Fibroblast of skin of abdomen (primary cell): ENCODE measurements at places on chromosomes 6 and 20.

DNA sequence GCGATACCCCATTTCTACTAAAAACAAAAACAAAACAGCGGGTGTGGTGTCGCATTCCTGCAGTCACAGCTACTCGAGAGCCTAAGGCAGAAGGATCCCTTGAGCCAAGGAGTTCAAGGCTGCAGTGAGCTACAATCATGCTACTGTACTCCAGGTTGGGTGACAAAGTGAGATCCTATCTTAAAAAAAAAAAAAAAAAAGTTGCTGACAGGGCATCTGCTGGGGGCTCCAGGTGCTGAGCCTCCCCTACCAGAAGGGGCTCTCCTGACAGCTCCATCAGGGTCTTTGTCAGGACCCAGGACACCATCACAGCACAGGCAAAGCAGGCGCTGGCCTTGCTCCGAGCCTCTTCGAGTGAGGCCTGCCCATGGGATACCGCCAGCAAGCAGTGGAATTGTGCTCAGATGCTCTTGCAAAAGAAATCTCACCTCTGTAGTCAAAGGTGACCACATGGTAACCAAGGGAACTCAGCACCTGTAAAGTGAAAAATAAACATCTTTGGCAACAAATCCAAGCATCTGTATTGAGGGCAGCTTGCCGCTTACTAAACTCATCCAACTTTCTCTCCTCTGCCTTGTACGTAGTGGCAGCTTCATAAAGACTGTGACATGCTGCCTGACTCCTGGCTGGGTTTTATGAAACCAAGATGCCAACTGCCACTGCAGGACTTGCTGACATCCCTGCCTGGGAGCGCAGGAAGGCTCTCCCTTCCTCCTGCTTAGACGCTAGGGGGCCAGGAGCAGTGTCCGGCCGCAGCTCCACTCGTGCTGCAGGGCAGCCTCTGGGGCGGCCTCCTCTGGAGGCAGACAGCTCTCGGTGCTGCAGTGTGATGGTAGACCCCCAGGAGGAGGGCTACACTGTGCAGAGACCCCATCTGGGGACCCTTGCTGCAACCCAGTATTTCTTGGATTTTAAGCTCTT lies 66.9 kb downstream of the PYGB start:
- DNase-seq, result no peak

- no peak for DNase-seq
These were observed 50.2 kb upstream of the ELOVL5 start for GRCh38 chr6:53399027-53399344.

DNA sequence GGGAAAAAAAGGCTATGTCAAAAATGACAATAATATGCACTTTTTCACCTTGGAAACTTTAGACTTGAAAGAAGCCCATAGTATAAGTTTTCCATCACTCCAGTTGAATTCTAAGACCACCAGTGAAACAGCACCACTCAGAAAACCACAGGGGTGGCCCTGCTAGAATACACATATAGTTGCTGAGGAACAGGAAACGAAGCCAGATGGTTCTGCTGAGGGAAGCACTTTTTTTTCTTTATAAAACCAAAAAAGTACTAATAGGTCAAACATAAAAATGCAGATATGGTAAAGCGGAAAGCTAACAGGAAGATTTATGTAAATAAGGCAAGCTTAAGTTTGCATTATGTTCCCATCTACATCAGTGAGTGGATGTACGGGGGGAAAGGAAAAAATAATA lies 303.9 kb downstream of the FOXC1 start:
- no peak for DNase-seq

- no peak for DNase-seq
These were observed 30.4 kb downstream of the IBTK start for GRCh38 chr6:82217018-82217586.

- no peak for DNase-seq
These were observed 101.5 kb downstream of the RPP40 start for GRCh38 chr6:4902363-4902762.

GRCh38 chr20:24953621-24954133 lies 4.6 kb downstream of the CST7 start:
- no peak for DNase-seq

DNA sequence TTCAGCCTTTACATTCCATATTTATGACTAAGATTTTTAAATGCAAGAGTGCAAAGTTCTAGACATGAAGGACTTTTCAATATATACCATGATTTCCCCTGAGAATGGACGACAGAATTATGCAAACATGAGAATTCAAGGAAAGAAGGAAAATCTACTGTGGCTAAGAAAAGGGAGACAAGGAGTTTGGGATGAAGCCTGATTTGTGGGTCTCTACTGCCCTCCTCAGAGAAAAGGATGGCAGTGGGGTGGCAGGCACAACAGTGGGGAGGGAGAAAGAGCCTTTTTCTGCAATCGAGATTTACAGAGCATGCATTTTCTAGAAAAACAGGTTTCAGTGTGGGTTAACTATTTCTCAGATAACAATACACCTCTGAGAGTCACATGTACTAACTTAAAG lies 466.9 kb upstream of the NRSN1 start:
- peak; percentile 37 for DNase-seq

GRCh38 chr20:1565461-1565860 lies 8.0 kb upstream of the SIRPD start:
- no peak for DNase-seq

DNA sequence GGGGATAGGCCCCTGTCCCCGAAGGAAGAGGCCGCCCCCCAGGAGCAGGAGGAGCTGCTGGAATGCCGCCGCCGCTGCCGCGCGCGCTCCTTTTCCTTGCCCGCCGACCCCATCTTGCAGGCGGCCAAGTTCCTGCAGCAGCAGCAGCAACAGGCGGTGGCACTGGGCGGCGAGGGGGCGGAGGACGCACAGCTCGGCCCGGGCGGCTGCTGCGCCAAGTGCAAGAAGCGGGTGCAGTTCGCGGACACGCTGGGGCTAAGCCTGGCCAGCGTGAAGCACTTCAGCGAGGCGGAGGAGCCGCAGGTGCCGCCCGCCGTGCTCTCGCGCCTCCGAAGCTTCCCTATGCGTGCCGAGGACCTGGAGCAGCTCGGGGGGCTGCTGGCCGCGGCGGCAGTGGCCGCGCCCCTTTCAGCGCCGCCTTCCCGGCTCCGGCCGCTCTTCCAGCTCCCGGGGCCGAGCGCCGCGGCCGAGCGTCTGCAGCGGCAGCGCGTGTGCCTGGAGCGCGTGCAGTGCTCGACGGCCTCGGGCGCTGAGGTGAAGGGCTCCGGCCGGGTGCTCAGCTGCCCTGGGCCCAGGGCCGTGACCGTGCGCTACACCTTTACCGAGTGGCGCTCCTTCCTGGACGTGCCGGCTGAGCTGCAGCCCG lies 630 bp downstream of the PPP1R3G start:
- peak; percentile 26 for DNase-seq

GRCh38 chr20:11376420-11376819 lies 541.3 kb upstream of the BTBD3 start:
- no peak for DNase-seq

DNA sequence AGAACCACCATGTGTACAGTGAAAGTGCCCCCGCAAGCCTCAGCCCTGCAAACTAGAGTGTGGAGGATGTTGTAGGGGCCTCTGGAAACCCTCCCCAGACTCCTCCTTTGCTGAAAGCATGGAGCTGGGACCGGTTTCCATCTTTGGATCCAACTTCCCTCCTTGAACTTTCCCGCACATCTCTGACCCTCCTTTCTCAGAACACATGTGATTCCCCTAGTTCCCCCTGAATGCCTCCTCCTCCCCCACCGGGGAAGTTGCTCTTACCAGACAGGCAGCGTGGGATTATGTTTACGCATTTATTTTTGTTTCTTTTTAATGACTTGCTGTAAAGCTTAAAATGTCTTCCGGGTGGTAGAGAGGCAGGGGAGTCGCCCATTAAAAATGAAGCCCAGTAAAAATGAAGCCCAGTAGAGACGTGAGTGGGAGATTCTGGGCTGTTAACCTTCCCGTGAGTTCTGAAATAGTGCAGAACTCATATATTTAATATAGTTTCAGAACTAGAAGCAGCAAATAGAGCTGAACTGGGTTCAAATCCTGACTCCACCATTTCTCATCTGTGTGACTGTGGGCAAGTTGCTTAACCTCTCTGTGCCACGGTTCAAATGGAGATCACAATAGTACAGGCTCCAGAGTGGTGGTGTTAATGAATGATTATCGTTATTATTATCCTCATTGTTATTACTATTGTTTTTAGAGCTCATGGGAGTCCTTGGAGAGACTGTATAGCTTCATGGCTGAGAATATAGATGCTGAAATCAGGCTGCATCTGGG lies 8.0 kb upstream of the PTPN1 start:
- no peak for DNase-seq

- DNase-seq, result no peak
These were observed 329.7 kb downstream of the CD83 start for GRCh38 chr6:14447240-14447639.

- DNase-seq, result no peak
These were observed 43.0 kb upstream of the HLA-E start for GRCh38 chr6:30446259-30446658.

DNA sequence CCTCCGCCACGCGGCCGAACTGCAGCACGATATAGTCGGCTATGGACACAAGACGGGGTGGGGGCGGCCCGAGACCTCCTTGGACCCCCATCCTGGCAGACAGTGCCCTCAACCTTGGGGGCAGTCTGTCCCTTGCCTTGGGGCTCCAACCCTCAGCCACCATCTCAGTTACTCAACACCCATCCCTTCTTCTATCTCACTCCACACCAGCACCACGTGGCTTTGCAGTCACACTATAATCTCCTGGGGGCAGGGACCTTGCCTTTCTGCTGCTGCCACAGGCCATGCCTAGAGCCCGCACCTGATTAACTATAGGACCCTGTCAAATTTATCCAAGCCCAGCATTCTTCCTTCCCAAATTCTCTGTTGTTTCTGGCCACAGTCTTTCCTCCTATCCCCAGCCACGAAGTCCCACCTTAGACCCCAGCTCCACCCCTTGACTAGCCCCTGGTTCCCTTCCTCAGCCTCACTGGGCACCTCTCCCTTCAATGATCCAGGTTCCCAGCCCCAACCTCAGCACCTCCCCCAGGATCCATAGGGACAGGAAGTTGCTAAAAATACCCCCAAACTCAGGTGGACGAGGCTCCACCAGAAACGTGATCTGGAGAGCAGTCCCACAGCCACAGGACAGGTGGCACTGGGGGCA lies 1.7 kb upstream of the TEAD3 start:
- no peak for DNase-seq

GRCh38 chr6:106063448-106063850 lies 22.7 kb upstream of the PRDM1 start:
- peak; percentile 68 for DNase-seq

DNA sequence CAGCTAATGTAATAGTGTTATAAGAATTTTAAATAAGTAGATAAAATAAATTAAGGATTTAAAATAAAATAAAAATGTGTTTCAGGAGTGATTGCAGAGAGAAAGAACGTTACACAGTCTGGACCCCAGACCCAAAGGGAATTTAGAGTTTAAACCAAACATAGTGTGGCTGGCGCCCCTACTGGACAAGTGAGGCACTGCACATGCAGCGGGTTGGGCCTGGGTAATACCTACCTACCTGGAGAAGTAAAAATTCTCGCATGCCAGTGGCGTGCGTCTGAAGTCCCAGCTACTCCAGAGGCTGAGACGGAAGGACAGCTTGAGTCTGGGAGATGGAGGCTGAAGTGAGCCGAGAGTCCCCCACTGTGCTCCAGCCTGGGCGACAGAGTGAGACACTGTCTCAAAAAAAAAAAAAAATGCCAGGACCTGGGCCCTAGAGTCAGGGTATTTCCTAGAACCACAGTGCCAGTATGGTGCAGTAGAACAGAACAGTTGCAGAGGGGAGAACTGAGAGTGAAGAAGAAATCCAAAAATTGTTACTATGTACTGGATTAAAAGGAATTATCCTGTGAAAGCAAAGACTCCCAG lies 71.4 kb upstream of the TCF21 start:
- no peak for DNase-seq

DNA sequence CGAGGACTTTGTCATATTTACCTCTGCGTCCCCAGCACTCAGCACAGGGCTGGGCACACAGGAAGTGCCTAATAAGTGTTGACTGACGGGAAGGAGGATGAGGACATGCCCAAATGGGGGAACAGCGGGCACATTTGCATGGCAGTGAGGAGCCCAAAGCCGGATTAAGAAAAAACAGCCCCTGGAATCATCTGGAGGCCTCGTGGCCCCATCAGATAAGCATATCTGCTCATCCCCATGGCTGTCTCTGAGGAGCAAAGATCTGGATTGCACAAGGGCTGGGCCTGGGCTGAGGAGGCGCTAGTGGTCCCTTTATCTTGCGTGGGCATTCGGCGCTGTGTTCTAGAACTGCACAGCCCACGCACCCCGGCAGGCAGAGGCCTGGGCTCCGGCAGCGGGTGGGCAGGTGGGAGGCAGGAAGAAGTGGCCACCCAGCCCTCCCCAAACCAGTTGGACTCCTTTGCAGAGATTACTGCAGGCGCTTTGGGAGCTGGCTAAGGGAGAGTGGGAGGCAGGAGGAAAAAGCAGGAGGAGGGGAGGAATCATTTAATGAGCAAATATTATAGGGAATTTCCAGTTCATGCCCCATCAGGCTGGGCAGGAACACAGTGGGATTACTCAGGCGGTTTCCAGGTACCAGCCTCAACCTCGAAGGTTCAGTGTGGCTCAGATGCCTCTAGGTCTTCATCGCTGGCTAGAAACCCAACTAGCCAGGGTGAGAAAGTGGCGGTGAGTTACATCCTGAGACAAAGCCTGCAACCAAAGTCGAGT lies 108.1 kb downstream of the CEBPB start:
- DNase-seq, result no peak

- peak; percentile 56 for DNase-seq
These were observed 421.1 kb downstream of the CD109 start for GRCh38 chr6:74117113-74117512.

GRCh38 chr6:105972440-105972839 lies 113.7 kb upstream of the PRDM1 start:
- no peak for DNase-seq

DNA sequence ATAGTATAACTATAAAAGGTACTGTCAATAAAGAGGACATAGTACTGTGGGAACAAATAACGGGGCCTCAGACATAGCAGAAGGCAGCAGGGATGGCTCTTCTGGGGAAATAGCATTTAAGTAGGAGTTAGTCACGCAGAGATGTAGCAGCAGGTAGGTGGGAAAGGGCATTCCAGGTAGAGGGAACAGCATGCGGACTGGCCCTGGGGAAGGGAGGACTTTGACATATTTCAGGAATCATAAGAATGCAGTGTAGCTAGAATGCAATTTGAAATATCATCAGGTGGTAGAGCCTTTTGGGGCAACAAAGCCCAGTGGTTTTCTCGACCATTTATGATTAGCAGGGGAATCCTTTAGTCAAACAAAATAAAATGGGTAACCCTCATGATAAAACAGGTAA lies 191.1 kb downstream of the SLC24A3 start:
- DNase-seq, result no peak
